ENCODE measurements at places on chromosomes 6 and 20.

DNA sequence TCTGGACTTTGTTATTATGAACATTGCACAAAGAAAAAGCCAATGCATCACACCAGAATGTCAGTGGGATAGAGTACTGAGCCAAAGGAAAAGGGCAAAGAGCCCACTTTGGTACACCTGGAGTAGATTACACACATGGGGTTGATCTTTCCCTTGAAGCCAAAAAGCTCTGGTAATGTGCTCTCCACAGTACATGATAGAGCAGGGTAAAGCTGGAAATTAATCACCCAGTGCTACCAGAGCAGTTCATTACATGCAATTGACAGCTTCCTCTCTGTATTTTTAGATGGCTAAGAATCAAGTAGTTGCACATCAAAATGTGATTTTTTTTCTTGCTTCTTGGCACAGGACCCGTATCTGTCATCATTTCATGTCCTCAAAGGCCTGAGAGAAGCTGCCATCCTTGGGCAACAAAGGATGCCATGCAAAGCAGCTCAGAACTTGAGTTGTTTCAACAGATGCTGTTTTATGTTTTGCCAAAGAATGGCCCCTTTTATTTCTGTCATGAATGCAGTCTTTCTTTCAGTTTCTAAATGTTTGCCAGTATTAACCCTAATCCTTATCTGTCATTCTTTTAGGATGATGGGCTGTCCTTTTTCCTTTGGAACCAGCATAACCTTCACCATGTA, 88.1 kb downstream of the HDGFL1 start:
- no peak for DNase-seq

GRCh38 chr6:44685213-44685612, 297.7 kb downstream of the CDC5L start:
- DNase-seq, result no peak

GRCh38 chr6:119277052-119277451, 72.5 kb downstream of the MAN1A1 start:
- no peak for DNase-seq

GRCh38 chr6:41739041-41739440, 3.6 kb upstream of the TFEB start:
- no peak for DNase-seq

- DNase-seq, result no peak
Measured at GRCh38 chr6:170279977-170280688, 10.7 kb downstream of the DLL1 start.

GRCh38 chr6:116763906-116764628, 1.5 kb downstream of the FAM162B start:
- no peak for DNase-seq

DNA sequence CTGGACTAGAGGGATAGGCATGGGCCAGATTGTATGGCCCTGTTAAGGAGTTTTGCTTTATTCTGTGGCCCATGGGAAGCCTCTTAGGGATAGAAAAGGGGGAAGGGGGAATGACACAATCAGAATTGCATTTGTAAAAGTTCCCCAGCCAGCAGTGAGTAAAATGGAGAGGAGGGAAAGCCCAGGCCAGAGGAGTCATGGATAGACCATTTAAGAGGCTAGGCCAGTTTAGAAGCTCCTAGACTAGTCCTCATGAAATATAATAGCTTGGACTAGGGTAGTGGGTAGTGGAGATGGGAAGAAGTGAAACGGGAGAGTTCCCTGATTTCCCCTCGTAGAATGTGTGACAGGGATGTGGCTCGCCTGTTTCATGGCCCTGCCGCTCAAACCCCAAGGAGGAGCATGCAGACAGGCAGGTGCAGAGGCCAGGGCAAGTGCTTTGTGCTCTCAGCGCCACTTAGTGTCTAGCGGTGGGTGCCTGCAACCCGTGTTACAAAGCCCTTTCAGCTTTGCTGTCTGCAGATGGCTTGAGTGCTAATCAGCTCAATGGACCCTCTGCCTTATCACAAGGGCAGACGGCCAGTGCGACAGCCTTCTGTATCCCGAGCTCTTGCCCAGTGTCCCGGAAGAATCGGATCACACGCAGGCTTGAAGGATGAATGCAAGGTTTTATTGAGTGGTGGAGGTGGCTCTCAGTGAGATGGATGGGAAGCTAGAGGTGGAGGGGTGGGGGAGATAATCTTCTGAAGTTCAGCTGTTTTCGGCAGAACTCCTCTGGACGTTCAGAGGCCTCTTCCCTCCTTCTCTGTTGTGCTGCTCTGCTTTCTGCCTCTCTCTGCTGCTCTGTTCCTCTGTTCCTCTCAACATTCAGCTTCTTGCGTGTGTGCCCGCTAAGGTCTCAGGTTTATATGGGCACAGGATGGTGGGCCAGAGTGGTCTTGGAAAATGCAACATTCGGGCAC, 141.1 kb downstream of the CEP57L1 start:
- DNase-seq, result peak; percentile 10

GRCh38 chr6:37489697-37490336, 9.9 kb downstream of the CCDC167 start:
- DNase-seq, result no peak

DNA sequence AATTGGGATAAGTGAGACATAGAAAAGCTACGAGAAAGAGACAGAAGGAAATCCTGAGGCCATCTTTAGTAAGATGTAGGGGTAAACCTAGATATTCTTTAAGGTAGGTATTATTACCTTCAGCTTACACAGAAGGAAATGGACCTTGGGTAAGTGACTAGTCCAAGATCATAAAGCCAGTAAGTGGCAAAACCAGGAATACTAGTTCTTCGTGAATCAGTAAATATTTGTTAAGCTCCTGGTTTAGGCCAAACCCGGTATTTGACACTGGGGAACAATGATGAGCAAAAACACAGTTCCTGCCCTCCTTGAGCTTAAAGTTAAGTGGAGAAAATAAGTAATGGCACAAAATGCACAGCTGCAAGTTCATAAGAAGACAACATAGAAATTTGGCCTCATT, 5.3 kb downstream of the TRIM39 start:
- no peak for DNase-seq

- DNase-seq, result no peak
Measured at GRCh38 chr20:37544386-37544785, 16.7 kb upstream of the BLCAP start.

DNA sequence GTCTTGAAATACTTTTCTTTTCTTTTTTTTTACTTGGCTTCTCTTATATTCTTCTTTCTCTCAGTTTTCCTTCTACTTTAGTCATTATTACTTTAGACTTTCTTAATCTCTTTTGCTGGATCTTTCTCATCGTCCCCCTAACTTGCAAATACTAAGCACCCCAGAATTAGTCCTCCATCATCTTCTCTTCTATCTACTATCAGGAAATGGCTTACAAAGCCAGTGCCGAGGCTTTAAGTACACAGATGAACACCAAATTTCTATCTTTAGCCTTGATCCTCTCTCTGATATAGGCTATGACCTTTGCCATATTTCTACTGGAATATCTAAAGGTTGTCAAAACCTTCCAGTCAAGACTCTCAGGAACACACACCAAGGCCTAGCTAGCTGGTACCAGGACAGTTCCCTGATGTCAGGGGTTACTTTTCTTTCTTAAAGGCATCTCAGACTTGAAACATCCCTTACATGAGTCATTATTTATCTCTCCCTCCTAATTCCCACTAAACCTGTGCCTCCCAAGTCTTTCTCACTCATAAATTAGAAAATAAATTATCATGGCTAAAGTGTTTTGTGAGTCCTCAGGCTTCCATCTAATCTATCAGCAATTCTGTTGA, 278.6 kb upstream of the TCF21 start:
- no peak for DNase-seq

DNA sequence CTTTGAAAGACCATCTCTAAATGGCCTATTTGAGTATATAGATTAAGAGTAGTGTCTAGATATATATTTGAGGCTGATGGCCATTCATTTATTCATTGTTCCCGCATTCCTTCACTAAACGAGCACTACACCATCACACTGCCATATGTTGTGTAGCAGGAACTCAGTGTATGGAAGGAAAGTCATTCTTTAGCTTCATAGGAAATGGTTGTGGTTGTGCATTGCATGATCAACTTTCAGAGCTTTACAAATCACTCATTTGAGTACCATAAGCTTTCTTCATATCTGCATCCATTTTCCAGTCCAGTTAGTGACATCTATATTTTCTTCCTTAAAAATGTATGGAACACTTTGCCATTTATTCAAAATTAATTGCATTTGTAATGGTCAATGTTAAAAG, 97.9 kb downstream of the ARID1B start:
- no peak for DNase-seq

DNA sequence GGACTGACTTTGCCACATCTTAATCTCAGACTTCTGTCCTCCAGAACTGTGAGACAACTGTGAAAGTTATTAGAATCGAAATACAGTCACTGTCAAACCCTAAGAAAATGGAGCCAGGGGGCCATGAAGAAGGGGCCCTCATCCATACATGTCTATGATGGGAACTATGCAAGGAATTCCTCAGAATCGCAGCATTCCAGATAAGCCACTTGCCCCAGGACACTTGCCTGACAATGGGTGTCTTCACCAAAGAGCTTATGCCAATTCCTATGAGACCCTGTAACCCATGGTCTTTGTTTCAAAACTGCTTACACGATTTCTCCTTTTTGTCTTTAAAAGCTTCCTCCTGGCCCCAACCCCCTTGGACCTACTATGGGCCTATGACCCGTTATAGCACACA, 90.4 kb upstream of the FOXP4 start:
- DNase-seq, result no peak

DNA sequence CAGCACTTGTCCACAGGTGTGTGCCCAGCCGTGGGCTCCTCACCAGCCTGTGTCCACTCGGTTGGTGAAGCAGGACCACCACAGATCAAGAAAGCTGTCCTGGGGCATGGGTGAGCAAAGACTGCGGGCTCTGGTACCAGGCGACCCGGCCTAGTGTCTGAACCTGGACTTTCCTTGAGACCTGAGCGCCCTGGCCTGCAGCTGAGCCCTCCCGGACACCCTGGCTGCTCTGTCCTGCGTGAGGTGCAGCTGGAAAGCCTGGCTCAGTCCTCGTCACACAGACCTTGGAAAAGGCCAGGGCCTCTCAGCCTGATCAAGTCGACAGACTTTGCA, 201.2 kb upstream of the THBS2 start:
- no peak for DNase-seq

GRCh38 chr20:12965870-12966251, 42.9 kb upstream of the SPTLC3 start:
- DNase-seq, result no peak

DNA sequence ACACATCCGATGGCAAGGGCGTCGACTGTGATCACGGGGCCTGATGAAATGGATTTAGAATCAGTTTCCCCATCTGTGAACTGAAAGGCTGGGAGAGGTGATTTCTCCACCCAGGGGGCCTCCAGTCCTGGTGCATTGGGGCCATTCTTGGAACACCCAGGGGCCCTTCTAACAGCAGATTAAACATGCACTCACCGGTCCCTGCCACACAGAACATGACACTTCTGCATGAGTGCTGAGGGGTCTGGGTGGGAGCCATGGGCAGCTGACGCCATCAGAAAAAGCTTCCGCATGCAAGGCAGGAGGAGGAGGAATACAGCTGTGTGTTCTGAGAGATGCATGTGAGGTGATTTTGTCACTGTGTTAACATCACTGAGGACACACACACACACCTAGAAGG, 26.8 kb downstream of the DLL1 start:
- DNase-seq, result no peak

DNA sequence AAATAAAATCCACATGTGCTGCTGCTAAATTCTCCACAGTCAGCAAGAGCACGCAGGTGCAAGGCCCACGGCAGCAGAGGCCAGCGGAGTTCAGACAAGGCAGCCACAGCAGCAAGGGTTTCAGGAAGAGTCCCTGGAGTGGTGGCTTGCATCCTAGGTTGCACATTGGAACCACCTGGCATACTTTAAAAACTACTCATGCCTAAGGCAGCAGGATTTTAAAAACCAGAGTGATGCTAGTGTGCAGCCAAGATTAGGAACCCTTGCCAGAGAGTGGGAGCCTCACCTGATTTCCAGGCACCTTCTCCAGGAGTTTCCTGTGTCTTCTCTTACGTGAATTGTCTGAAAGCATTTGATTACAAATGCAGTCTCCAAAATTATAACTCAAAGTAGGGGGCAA, 104.0 kb upstream of the GPR6 start:
- DNase-seq, result no peak

- DNase-seq, result no peak
Measured at GRCh38 chr20:47263080-47263464, 93.4 kb downstream of the ZMYND8 start.

GRCh38 chr6:128883906-128884305, 968 bp downstream of the LAMA2 start:
- DNase-seq, result no peak

DNA sequence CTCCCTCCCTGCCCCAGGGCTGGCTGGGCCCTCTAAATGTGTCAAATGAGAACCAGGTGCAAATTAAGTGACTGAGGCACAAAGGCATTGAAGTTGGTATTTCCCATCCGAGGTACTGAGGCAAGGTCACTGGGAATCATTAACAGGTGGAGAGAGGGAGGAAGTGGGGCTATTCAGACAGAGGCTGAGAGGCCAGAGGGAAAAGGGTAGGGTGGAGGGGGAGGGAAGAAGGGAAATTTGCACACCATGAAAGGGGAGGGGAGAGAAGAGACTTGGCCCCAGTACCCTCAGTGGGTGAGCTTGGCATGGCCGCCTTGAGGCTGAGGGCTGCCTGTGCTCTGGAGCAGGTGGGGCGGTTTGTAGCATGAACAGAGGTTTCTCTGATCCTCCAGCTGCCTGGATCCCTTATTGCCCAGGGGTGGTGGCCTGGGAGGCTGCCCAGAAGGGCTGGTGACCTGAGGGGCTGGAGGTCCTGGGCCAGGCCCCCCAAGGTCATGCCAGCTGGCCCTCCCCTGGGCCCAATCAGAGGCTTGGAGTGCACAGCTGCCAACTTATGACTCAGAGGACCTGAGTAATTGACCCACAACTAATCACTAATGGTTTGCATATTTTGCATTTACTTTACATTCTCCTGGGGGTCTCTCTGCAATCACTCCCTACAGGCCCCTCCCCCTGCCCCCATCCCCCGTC, 40.3 kb upstream of the ZFAND3 start:
- DNase-seq, result no peak

DNA sequence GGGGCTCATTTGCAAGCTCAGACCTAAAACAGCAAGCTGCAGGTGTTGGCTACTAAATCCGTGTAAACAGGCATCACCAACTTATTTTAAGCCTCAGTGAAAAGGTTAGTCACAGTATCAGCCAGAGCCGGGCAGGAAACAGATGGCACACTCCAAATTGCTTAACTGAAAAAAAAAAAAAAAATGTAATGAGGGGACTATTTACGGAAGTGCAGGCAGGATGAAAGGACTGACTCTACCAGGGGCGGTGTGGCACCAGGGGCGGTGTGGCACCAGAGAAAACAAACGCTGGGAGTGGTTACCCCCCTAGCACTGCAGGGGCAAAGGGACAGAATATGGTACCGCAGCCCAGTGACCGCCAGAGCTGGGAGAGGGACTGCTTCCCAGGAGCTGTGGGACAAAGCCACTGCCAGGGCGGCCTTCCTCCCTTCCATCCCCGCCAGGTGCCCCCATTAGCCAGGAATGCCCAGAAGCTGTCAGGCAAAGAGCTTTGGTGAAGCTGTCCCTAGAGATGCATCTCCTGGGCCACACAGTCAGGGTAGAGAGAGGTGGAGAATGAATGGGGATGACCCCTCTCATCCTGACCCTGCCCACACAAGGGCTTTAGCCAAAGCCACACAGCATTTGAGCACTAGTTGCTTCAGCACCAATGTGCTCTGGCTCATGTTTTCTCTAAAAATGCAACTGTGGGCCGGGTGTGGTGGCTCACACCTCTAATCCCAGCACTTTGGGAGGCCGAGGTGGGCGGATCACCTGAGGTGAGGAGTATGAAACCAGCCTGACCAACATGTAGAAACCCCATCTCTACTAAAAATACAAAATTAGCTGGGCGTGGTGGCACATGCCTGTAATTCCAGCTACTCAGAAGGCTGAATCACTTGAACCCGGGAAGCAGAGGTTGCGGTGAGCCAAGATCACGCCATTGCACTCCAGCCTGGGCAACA, 39.6 kb upstream of the GFOD1 start:
- DNase-seq, result no peak
